ENCODE measurements at places on chromosomes 7 and 10.
A peak's percentile ranks its signal among the peaks of the same experiment; 100 is the strongest.

DNA sequence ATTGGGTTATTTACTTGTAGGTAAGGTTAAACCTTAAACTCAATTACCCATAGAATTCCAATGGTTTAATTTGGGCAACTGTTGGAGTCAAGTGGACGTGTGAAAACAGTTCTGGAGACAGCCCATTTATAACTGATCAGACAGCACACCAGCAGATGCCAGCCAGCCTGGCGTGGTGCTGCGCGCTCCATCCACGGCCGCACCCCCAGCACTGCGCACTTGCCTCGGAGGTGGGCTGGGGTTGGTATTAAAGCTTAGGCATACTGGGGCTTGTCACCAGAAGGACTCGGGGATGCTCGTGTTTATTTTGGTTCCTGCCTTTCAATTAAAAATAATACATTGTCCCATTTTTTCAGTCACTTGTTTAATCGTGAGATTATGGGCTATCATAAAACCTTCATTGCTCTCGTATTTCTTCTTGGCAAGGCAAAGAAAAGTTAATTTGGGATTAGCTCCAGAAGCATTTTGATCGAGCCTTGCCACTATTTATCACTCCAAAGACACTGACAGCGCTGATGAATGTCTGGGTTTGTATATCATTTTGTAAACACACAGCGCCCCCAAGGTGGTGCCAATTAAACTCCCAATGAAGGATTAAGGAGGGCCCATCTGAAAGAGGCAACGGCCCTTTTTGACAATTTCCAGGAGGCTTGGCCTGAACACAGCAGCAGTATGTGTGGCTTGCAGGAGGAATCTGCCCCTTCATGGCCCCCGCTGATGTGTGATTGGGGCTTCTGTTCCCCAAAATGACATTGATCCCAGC lies 204.5 kb upstream of the CXCL12 start:
- DNase-seq, result no peak

- DNase-seq, result no peak
These were observed 65.5 kb downstream of the ASB13 start for GRCh38 chr10:5600908-5601307.

- DNase-seq, result no peak
These were observed 3.1 kb upstream of the SFRP5 start for GRCh38 chr10:97774811-97775294.

DNA sequence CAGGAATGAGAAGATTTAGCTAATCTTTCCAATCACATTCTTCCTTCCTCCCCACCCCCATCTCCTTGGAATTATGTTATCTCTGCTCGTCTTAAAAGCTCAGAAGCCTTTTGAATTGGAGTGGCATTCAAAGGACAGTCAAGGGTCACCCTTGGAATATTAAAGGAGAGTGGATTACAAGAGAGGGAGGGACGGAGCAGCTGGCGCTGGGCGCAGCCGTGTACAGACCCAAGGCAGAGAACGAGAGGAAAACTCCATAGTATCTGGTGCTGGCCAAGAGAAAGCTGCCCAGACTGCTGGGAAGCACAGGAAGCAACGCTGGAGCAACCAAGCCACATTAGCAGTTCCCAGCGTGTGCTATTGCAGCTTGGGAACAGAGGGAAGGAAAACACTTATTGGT lies 95.7 kb downstream of the POU6F2 start:
- DNase-seq, result peak; percentile 4

DNA sequence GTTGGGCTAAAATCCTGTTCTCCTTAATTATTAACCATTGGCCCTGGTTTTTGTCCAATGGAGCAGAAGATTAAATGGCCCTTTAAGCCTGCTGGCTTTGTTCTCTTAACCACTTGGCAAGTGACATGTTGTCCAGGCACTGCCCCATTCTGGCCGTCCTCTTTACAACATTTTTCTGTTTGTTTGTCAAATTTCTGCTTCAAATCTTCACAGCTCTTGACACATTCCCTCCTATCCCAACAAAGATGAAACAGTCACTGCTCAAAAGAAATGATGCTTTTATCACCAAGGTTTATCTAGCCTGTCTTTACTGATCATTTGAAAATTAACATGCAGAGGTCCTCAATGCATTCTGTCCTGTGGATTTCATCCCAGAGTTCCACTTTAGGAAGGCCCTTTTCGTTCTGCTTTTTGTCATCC lies 700.4 kb downstream of the KCNMA1 start:
- peak; percentile 29 for DNase-seq

- no peak for DNase-seq
These were observed 230.8 kb downstream of the CXCL12 start for GRCh38 chr10:44153918-44154670.

DNA sequence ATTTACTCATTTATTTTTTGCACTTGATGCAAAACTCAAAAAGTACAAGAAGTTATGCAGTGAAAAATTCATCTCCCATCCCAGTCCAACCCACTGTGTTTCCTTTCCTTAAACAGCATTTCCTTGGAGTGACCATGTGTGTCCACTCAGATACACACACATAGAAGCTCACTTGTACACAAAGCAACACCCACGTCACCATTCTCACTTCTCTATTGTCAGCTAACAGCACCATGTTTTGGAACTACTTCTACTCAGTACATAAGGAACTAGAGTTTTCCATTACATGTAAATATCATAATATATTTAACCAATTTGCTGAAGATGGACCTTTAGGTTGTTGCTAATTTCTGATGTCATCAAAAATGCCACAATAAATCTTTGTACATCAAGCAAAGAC lies 167.6 kb downstream of the GRID1 start:
- DNase-seq, result no peak

- DNase-seq, result no peak
These were observed 190.5 kb downstream of the GLI3 start for GRCh38 chr7:42046483-42046882.

- DNase-seq, result peak; percentile 72
These were observed 2.8 kb downstream of the HOXA10 start for GRCh38 chr7:27171325-27171636.

DNA sequence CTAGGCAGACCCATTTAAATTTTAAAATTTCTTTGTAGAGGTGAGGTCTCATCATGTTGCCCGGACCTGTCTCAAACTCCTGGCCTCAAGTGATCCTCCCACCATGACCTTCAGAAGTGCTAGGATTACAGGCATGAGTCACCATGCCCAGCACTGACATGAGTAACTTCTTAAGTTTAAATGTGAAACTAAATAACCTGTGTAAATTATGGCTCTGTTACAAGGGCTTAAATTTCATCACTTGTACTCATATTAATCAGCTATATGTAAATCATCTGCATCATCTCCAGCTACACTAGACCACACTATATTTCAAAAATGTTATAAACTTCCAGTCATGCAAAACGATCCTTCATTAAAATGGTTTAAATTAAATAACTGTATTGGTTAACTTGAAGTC lies 56.1 kb downstream of the ATAD1 start:
- peak; percentile 69 for DNase-seq

- DNase-seq, result no peak
These were observed 52.0 kb downstream of the NKX6-2 start for GRCh38 chr10:132733926-132734325.
